SK-MEL-5 (cell line): ENCODE measurements at places on chromosomes 7 and 10. TPM values are rescaled to one million over a fixed set of nuclear protein-coding genes. Genes with fewer than 3 reads are reported as not detected.

DNA sequence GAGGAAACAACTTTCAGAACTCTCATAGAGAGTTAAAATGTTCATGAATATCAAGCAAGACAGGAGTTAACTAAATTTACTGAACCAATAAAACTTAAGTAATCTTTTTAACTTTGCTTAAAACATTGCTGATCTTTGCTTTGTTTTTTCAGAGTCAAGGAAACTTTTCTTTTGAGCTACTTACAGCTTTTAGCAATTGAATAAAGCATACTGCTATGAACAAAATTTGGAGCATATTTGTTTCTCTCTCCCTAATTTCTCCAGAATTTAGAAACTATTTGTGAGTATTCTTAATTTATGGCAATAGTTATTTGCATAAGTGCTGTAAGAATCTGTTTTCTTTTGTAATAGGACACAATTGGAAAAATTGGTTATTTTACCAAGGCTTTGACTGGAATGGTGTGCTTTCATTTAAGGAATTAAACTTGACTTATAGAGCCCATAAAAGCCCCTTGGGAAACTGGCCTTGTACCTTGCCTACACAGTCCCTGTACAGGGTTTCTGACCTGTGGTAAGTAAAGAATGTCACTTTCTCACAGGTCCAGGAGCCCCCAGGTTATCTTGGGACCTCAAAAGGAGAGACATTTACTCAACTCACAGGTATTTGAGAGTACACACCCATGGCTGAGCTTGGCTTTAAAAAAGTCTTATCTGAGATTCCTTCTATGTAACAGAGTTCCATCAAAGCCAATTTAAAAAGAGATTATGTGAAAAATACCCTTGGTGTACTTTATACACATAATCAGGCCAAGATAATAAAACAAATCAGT, 23.3 kb upstream of the KIAA1549 start:
- DNase-seq = no peak

Gene HOXA3
- total RNA-seq = 0.56 and 3.5 TPM in 2 replicates

- DNase-seq = no peak
Measured at GRCh38 chr7:907158-907980, 31.0 kb downstream of the GET4 start.

Gene NPTX2
- total RNA-seq = 0.56 and 0.58 TPM in 2 replicates

GRCh38 chr7:2645274-2645868, 13.6 kb downstream of the TTYH3 start:
- peak; percentile 52 for DNase-seq

DNA sequence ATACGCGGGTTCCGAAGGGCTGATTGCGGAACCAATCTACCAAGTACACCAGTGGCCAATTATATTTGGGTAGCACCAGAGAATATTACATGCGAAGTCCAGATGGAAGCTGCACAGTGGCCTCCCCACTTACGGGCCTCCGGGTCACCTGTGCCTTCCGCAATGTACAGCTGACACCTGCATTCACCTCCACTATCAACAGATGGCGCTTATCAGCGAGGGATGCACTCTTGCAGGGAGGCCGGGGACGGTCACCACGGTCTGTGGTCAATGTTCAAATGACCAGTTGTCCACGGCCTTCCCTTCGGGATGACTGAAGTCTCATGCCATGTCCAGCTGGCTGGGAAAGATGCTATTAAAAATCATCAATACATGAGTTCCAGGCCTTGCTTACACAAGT, 47.6 kb downstream of the SLIT1 start:
- peak; percentile 7 for DNase-seq

GRCh38 chr10:9060314-9060713, 1005.8 kb downstream of the GATA3 start:
- no peak for DNase-seq

Gene ZRANB1
- 12.0 and 13.2 TPM in 2 replicates for total RNA-seq

- no peak for DNase-seq
Measured at GRCh38 chr10:92829042-92829785, 19.1 kb upstream of the EXOC6 start.

- no peak for DNase-seq
Measured at GRCh38 chr7:71486856-71487628, 355.1 kb downstream of the GALNT17 start.

GRCh38 chr10:126085806-126086205, 189.4 kb downstream of the FANK1 start:
- no peak for DNase-seq

DNA sequence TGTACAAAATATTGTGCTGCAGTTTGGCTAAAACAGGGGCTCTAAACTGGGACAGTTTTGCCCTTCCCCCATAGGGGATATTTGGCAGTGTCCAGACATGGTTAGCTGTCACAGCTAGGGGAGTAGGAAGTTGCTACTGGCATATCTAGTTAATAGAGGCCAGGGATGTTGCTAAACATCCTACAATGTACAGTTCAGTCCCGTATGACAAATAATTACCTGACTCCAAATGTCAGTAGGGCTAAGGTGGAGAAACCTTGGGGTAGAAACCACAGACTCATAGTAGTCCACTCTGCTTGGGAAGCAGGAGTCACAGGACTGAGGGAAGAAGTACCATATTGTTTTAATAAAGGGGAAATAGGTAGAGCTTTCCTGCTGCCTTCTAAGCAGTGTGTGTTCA, 39.8 kb downstream of the WBP1L start:
- no peak for DNase-seq

DNA sequence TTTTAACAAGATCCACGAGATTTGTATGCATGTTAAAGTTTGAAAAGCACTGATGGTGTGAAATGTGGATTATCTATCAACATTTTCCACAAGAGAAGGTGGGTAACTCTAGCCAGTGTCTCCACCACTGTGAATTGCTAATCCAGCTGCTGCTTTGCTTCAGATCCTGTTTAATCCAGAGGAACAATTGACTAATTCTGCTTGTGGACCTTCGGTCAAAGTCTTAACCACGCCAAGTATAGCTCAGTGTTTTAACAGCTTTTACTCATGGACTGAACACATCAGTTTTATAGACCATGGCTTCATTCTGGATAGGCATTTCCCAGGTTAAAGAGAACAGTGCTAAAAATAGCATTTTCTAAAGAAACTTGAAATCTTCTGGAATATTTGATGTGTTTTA, 23.5 kb downstream of the ADK start:
- no peak for DNase-seq

GRCh38 chr7:103640031-103640779, 194.2 kb upstream of the SLC26A5 start:
- DNase-seq = no peak

DNA sequence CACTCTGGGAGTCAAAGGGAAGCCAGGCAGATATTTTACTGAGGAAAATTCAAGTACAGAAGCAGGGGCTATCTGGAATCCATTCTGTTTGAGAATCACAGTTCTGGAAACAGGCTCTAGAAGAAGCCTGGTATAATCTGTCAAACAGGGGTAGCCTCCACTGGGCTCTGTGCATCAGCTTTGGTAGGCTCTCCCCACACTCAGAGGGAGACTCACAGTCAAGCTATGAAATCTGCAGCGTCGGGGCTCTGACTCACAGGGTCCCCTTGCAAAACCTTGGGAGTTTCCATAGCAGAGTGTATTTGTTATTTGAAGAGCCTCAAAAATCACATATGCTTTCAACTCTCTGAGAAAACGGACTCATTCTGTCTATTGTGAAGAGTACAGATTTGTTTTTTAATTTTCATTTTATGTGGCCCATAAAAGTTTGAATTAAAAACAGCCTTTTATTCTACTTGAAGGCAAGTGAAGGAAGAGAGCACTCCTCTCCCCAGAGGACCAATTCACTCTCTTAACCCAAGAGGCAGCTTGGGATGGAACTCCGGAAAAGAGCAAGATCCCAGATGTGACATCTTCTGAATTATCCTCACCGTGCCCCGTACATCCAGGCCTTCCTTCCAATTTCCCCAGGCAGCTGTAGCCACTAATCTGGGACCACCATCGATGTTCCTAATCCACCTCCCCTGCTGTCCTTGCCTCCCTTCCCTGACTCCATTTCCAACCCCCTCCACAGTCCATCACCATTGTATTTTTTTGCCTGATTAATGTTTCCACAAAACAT, 590.9 kb upstream of the MGMT start:
- DNase-seq = no peak

- DNase-seq = peak; percentile 80
Measured at GRCh38 chr10:122699796-122700455, at the start of gene C10orf120. Gene C10orf120, minus strand, starts transcription at chr10:122699846. Its CDS starts 56 bp downstream, at chr10:122699790.

Gene KIF11
- total RNA-seq = 16.3 and 19.2 TPM in 2 replicates

DNA sequence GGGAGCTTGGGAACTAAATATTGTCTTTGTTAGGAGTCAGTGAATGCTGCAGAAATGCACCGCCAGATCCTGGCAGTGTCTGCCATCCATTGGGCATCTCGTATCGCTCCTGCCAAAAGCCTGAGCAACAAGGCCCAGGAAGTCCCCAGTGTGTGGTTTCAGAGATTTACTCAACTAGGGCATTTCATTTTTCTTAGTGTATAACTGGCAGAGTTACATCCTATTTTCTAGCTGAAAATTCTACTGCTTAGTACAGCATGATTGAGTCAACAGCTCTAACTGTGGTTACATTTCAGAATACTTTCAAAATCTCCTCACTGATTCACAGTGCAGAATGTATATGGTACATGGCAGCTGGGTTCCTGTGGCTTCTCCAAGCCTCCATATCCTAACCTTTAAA, 95.8 kb upstream of the CREB5 start:
- no peak for DNase-seq

DNA sequence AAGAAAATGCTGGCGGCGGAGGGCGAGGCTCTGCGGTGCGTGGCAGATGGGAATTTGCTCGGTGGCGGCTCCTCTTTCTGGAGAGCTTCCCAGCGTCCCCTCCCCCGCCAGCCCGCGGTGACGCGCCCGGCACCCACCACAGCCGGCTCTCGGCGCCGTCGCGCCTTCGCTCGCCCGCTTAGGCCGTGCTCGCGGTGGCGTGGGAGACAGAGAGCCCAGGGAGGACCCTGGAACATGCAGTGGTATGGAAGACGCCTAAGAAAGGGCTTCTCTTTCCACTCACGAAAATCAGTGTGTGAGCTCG, 576 bp upstream of the CSGALNACT2 start:
- no peak for DNase-seq

GRCh38 chr7:101099969-101100781, 14.9 kb downstream of the TRIM56 start:
- DNase-seq = peak; percentile 91

DNA sequence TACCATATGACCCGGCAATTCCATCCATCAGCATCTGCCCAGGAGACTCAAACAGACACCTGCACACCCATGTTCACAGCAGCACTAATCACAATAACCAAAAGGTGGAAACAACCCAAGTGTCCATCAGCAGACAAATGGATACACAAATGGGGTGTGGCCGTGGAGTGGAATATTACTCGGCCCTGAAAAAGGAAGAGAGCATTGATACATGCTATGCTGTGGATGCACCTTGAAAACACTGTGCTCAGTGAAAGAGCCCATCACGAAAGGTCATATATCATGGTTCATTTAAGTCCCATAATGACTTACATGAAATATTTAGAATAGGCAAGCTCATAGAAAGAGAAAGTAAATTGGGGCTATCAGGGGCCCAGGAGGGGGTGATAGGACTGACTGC, 57.5 kb upstream of the DNAAF5 start:
- DNase-seq = no peak

- peak; percentile 11 for DNase-seq
Measured at GRCh38 chr10:103145860-103146466, 47.1 kb downstream of the NT5C2 start.

GRCh38 chr10:103917302-103918052, 507 bp downstream of the STN1 start:
- DNase-seq = peak; percentile 26

DNA sequence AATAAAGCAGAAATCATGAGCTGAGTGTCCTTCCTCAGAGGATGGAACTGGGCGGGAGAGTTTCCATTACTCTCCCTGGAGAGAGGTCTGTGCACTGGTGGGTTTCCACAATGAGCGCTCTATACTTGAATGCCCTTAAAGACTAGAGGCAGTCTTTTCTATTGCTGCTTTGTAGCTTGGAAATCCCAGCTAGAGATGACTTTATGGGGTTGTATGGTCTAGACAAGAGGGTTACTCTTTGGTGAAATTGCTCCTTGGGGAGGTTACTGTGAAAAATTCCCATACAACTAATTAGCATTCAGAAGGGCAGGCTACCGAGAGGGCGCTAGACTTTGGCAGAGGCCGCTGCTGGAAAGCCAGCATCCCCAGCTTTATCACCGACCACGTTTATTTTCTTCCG, 136.8 kb downstream of the TAX1BP1 start:
- peak; percentile 51 for DNase-seq

GRCh38 chr10:8052341-8052955, 2.0 kb upstream of the GATA3 start:
- no peak for DNase-seq

DNA sequence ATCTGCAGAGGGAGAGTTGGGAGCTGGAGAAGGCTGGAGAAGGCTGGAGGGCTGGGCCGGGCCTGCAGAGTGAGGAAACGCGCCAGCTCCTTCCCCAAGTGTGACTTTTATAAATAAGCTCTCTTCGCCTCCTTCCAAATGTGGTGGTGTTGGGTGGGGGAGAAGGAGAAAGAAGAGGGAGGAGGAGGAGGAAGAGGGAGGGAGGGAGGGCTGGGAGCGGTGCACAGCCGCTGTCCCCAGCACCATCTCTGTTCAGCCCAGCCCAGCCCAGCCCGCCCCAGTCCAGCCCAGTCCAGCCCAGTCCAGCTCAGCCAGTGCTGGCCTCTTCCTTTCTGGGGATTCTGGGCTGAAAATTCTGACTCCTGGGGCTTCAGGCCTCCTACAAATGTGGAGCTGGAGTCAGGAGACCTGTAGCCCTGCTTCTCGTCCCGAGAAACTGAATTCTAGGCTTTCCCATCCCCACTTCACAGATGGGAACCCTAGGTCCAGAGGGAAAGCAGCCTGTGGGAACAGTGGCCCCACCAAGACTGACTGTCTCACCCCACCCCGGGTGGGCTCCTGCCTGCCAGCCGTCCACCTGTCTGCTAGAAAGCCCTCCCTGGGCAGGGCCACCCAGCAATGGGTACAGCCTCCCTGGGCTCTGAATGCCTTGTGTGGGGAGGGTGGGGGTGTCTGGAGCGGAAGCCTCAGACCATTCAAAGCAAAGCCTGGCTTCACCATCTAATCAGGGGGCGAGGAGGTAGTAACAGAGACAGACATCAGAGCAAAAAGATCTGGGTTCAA, 2.3 kb downstream of the STX1A start:
- DNase-seq = no peak

DNA sequence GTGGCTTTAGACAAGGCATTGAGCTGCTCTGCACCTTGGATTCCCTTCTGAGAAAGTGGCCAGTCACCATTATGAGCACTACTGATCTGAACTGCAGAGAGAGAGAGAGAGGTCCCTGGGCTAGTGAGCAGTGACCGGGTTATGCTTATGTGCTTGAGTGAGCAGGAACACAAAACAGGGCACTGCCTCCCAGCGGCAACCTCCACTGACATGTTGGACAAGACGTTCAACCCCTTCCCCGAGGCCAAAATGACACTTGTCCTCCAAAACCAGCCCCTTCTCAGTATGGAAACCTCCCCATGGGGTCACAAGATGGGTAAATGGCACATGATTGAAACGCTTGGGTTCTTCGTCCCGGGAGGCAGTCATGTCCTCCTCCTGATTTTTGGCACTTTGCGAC, 339.4 kb upstream of the ZMIZ1 start:
- DNase-seq = no peak

Gene HIPK2
- total RNA-seq = 16.1 and 21.2 TPM in 2 replicates

Gene GPR15LG
- not detected in 2 replicates for total RNA-seq
